ENCODE measurements at places on chromosomes 7 and 10.

DNA sequence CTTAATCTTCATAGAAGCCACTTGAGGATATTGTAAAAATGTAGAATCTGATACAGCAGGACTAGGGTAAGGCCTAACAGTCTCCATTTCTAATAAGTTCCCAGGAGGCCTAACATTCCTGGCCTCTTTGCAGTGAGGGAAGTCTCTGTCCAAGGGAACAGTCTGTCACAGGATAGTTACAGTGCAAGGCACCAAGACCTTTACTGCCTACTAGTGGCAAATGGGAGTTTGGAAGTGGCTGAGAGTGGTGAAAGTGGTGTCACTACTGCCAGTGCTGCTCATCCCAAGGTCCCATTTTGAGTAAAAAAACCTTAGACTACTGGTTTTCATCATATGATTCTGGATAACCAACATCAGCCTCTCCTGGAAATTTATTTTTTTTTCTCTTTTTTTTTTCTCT lies 619.5 kb upstream of the SEMA3D start:
- DNase-seq, result no peak

GRCh38 chr7:146249272-146249671 lies 132.7 kb downstream of the CNTNAP2 start:
- DNase-seq, result no peak

GRCh38 chr7:74183142-74183541 lies 9.0 kb downstream of the EIF4H start:
- no peak for DNase-seq

GRCh38 chr10:70657041-70657440 lies 15.3 kb upstream of the ADAMTS14 start:
- DNase-seq, result no peak

DNA sequence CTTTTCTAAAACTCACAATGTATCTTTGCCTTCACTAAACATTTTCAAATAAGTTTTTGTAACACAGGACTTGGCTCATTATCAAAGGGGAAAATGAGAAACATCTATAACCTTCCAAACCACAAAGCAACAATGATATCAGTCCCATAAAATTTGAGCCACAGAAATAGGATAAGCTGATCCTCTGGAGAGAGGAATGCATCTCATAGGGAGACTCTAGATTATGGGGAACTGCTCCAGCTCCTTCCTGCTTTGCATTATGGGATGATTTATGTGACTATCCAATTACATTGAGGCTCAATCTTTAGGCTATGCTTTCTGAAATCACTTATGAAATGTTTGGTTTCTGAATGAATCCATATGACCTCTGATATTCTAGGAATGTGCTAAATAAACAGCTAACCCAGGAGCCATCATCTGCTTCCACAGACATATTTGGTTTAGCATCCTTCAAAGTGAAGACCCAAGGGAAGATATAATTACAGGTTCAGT lies 70.4 kb downstream of the CUBN start:
- DNase-seq, result no peak

- DNase-seq, result no peak
Observed at GRCh38 chr7:103622274-103622673, 176.3 kb upstream of the SLC26A5 start.

DNA sequence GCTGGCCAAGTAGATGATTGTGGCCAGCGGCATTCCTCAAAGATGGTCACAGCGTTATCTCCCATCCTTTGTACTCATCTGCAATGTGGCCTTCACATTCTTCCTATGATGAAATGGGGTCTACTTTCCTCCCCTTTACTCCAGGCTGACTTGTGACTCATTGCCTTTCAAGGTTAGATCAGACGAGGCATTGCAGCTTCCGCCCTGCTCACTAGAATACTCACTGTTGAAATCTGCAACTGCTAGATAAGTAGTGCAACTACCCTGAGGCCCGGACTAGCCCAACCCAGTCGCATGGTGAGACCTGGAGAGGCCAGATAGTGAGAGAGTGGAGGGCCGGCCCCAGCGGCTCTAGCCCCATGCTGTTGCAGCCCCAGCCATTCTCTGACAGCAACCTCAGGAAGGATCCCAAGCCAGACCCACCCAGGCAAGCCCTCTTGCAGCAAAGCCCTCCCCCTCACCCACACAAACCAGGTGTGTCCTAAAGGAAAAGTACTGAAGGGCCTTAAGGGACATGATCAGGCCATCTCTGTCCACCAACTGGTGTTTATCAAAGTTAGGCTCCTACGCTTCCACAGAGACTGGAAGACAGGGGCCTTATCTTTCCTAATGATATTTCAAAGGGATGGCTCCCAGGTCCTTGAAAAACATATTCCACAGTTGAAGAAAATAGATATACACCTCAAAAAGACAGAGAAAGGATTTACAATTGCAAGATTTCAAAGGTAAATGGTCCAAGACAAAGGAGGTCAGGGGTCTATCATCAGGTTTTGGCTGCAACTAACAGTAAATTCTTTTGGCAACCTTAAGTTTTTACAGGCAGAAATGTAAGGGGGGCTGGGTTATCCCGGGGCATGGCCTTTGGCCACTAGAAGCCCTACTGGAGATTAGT lies 107.2 kb upstream of the TRIM24 start:
- no peak for DNase-seq

GRCh38 chr10:52108236-52108635 lies 205.8 kb upstream of the DKK1 start:
- DNase-seq, result no peak

GRCh38 chr10:96656839-96657238 lies 63.5 kb downstream of the PIK3AP1 start:
- no peak for DNase-seq

DNA sequence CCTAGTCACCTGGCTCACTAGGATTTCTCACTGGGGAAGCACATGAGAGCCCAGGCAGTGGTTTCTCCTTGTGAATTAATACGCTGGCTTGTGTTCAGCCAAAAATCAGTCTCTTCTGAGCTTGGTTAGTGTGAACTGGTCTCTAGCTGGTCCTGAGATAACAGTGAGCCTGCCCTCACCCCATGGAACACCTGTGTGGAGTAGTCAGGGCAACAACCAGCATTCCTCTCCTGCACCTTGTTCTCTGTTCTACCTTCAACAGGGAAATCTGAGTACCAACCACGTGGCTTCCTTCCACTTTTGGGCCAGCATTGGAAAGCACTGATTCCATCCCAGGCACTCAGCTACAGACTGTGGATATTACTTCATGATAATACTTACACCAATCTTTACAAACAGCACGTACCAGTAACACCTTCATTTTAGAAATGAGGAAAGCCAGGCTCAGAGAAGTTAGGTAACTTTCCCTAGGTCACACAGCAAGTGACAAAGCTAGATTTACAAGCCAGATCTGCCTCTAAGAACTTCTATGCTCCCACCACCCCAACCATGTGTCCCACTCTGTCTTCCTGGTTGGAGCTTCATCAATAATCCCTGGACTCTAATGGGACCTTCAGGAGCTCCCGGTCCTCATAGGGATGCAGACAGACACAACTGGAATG lies 106.6 kb downstream of the GRID1 start:
- DNase-seq, result no peak

GRCh38 chr7:117322741-117323304 lies at the start of gene WNT2:
Gene WNT2 (minus strand): TSS chr7:117323058. CDS start chr7:117322989, 69 bp downstream.
- DNase-seq, result no peak

DNA sequence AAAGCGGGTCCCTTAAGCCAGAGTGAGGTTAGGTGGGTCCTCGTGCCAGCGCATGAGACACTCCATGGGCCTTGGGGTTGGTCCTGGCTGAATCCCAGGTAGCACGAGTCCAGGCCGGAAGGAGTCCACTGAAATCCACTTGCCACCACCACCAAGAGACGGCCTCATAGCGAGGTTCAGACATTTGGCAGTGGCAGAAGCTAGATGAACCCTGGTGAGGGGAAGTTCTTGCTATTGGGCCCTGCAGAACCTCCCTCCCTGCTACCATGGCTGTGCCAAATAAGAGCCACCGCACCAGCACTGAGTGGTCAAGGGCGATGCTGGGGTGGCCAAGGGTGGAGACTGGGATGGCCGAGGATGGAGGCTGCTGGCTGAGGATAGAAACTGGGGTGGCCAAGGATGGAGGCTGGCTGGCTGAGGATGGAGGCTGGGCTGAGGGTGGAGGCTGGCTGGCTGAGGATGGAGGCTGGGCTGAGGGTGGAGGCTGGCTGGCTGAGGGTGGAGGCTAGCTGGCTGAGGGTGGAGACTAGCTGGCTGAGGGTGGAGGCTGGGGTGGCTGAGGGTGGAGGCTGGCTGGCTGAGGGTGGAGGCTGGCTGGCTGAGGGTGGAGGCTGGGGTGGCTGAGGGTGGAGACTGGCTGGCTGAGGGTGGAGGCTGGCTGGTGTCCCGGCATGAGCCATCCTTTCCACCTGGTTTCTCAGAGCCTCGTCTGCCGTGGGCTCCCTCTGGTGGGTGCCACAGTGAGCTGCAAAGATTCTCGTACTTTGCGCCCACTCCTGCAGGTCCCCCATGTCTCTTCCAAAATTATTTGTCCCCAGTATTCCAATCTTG lies 88.2 kb downstream of the ELFN1 start:
- DNase-seq, result no peak

DNA sequence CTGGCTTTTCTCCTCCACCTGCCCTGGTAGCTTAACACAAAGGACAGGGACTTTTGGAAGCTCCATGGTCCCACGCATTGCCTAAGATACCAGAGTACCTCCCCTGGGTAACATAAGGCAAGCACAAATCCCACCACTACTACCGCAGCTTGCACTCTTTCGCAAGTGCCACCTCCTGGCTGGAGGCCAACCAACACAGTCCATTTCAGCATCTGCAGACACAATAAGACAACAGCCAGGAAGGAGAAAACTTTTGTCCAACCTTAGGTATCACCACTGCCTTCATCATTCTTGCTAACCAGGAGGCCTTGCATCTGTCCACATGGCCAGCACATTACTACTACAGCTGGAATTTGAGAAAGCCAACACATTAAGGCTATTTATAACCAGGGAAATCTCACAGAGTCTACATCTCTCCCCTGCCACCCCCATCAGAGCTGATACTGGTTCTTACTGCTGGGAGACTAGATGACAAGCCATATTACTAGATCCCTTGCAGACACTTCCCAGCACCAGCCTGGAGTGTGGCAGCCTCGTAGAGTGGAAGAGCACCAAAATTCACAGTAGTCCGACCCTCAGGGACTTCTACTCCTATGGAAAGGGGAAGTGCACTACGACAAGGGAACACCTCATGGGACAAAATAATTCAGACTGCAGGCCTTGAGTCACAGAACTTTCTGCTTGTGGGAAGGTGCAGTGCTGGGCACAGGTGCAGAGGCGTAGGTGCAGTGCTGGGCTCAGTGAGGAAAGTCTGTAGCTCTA lies 39.8 kb upstream of the CDK13 start:
- DNase-seq, result no peak

- no peak for DNase-seq
Observed at GRCh38 chr7:32255036-32255435, 184.8 kb upstream of the PDE1C start.

DNA sequence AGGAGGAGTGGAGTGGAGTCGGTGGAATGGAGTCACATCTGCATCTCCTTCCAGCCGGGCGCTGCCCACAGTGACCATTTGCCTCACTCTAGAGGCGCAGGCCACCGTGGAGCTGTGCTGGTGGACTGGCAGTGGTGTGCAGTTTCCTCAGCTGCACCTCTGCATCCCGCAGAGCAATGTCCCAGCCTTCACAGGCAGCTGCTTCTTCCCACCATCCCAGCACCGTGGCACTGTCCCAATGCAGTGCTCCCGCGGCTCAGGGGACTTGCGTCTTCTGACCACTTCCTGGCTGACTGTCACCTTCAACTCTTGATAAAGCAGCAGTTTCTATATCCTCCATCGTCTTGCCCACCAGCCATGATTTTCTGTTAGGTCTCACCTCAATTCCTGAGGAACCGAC lies 90.3 kb upstream of the SFMBT2 start:
- DNase-seq, result no peak

DNA sequence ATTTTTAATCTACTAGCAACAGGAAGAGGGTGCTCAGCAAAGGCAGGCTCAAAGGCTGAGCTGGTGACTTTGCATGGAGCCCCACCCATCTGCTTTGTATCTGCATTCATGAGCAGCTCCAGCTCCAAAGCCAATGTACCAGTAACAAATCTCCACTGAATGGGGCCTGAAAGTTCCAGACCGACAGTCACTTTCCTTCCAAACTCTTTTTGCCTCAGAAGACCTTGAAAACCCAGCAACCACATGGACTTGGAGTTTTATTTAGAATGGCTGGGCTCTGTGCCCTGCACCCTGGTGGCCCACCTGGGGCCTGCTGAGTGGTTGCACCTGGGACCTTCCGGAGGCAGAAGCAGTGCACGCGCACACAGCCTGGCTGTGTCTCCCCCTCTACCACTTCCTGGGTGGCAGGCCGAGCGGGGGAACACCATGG lies 195.0 kb upstream of the PLXNA4 start:
- no peak for DNase-seq

- no peak for DNase-seq
Observed at GRCh38 chr10:102504179-102504975, 605 bp downstream of the SUFU start.

GRCh38 chr10:44422153-44422552 lies 37.3 kb upstream of the CXCL12 start:
- no peak for DNase-seq

- no peak for DNase-seq
Observed at GRCh38 chr7:82442492-82443035, 1.0 kb downstream of the CACNA2D1 start.

GRCh38 chr10:112137154-112137987 lies 46.2 kb downstream of the GPAM start:
- peak; percentile 41 for DNase-seq

- DNase-seq, result no peak
Observed at GRCh38 chr7:43317075-43317474, 204.6 kb downstream of the HECW1 start.

- DNase-seq, result no peak
Observed at GRCh38 chr7:151141311-151141854, 26.1 kb downstream of the GBX1 start.

DNA sequence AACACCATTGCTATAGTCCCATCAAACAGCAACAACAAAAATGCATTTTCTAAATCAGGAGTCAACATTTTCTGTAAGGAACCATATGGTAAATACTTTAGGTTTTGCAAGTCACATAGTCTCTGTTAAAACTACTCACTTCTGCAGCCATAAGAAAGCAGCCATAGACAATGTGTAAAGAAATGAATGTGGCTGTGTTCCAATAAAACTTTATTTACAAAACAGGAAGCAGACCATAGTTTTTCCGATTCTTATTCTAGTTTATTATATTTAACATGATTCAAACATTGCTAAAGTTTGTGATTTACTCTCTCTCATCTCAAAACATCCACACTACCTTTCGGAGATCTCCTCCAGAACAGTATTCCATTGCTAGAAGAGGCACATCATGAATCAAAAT lies 6.9 kb downstream of the CHUK start:
- DNase-seq, result no peak

GRCh38 chr10:17232276-17232960 lies 4.4 kb downstream of the VIM start:
- no peak for DNase-seq

- DNase-seq, result no peak
Observed at GRCh38 chr7:155459700-155460461, 2.0 kb downstream of the EN2 start.

- no peak for DNase-seq
Observed at GRCh38 chr7:100778061-100778621, 44.7 kb downstream of the ZAN start.

DNA sequence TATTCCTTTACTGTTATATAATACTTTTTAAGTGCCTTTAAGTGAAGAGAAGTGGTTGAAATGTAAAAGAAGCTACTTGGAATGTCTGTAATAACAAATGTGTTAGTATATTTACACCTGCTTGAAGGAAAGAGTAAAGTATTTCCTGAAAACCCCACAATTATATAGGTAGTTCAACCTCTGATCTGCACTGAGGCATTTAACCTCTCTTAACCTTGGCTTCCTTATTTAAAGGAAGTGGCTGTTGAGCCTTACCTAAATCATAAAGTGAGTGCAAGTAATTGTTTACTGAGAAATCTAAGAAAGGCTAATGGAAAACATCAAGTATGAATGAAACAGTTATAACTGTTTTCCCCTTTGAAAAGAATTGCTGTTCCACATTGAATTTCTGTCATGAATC lies 294.5 kb downstream of the ADK start:
- no peak for DNase-seq

All from stimulated activated CD8-positive, alpha-beta memory T cell treated with anti-CD3 and anti-CD28 coated beads, Interleukin-15, amount 100 ng/mL, for 24 hours (primary cell).